Posterior cingulate gyrus (tissue), 11 donors: ENCODE measurements at places on chromosomes 6 and 20.

DNA sequence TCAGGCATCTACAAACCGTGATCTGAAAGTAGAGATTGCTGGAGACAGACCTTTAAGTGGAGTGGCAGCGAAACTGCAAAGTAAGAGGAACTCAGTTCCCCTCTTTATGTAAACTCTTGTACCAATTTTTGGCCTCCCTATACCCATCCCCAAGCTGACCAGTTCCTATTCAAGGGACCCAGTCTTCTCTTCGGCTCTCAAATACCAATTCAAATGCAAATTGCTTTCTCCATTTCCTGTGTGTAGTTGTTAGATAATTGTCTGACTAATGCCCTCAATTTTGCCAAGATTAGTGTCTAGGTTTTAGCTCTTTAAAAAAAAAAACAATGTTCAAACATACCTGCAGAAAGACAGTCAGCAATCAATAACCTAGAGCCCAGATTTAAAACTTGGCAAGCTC lies 150.9 kb downstream of the EYA4 start:
- no peak for DNase-seq

GRCh38 chr6:146901940-146902816 lies 302.0 kb upstream of the STXBP5 start:
- DNase-seq, result no peak

DNA sequence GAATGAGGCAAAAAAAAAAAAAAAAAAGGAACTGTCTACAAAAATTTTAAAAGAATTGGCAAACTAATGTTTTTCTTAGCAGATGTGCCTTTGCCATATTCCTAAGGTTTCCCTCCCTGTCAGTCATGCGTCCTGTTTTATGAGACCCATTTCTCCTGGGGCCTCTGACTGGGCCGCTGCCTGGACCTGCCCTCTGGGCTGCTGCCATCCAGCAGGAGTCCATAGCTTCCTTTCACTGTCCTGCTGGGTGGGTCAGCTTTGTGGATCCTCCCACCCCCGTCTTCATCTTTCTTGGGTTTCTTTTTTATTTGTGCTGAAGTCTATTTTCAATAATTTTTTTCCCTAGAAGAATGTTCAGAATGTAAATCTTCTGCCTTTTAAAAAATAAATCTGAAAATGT lies 110.8 kb upstream of the SCP2D1 start:
- DNase-seq, result no peak

DNA sequence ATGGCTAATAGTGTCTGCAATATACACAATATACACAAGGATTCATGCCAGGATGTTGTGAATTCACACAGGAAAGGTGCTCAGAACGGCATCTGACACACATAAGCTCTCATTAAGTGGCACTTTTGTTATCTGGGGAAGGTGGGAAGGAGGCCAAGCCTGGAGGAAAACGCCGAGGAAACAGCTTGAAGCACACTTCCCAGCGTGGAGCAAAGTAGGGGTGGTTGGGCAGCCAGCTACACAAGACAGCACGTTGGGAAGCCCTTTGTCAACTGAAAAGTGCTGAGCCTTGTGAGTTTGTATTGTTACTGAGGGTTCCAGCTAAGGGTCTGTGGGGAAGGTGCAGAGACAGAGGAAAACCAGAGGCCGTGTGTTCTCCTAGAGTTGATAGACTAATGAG lies 181.0 kb downstream of the ZMYND8 start:
- no peak for DNase-seq

DNA sequence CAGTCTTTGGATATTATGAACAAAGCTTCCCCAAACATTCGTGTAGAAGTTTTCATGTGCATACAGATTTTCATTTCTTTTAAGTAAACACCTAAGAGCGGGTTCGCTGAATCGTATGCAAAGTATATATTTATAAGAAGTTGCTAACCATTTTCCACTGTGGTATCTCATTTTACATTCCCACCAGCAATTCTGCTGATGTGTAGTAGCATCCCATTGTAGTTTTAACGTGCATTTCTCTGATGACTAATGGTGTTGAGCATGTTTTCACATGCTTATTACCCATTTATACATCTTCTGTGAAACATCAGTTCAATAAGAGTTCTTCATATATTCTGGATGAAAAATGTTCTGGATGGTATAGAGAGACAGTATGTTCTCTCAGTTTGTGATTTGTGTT lies 97.4 kb downstream of the IYD start:
- DNase-seq, result no peak

- no peak for DNase-seq
Measured at GRCh38 chr20:41140226-41141133, 3.1 kb downstream of the PLCG1 start.

GRCh38 chr20:19893356-19893755 lies 123.8 kb upstream of the NAA20 start:
- no peak for DNase-seq

DNA sequence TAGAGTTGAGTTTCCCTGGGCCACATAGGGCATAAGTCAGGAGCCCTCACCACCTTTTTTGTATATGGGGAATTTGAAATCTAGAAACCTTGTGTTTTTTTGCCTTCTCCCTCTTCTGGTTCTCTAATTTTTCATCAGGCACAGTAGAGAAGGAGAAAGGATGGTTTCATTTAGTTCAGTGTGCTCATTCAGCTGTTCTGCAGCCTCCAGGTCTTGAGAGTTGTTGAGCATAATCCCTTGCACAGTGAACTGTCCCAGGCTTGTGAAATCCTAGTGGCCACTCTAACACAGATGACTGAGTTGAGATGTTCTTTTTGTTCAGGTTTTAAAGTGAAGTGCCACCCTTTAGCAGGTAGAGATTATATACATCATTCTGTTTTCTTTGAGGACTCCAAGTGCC lies 183.5 kb downstream of the CDKAL1 start:
- DNase-seq, result no peak

- DNase-seq, result no peak
Measured at GRCh38 chr6:18247002-18247401, 17.3 kb downstream of the DEK start.

- no peak for DNase-seq
Measured at GRCh38 chr20:57680131-57680716, 29.6 kb downstream of the PMEPA1 start.

- no peak for DNase-seq
Measured at GRCh38 chr20:43899274-43900120, 15.2 kb upstream of the TOX2 start.

GRCh38 chr6:12923644-12924235 lies 207.2 kb downstream of the PHACTR1 start:
- no peak for DNase-seq

- DNase-seq, result no peak
Measured at GRCh38 chr20:10119336-10119735, 84.5 kb downstream of the ANKEF1 start.

- no peak for DNase-seq
Measured at GRCh38 chr20:47606414-47606982, 104.8 kb downstream of the NCOA3 start.

- no peak for DNase-seq
Measured at GRCh38 chr6:132236281-132236680, 165.0 kb downstream of the MOXD1 start.

GRCh38 chr6:135088818-135089809 lies 34.5 kb upstream of the HBS1L start:
- DNase-seq, result no peak

GRCh38 chr20:64196309-64196708 lies 32.1 kb downstream of the MYT1 start:
- DNase-seq, result no peak

DNA sequence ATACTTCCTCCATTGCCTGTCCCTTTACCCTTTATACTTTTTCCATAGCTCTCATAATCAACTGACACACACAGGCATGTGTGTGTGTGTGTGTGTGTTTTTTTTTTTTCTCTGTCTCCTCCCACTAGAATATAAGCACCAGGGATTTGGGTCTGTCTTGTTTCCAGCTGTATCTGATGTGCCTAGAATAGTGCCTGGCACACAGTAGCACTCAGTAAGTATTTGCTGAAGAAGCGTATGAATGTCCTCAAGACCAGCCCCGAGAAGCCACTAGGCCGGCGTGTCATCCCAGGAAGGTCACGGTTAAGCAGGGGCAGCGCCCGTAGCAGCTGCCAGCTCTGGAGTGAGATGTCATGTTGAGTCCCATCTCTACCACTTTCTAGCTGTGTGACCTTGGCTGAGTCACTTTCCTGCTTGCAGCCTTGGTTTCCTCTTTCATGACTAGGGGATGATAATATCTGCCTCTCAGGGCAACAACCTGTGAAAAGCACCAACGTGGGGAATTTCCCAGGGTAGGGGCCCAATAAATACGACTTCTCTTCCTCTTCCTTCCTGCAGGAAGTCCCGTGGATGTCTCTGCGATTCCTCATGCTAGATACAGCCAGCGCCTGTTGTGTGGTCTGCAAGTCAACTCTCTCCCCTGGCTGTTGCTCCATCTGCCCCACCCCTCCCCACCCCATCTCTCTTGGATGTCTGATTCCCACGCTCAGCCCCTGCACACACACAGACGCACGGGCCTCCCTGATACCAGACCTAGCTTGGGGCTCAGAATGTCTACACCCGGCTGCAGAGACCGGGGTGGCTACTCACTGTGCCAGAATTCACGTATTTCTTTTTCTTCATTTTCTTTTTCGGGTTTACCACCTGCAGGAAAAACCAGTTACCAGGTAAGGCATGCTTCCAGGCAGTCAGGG lies 58.1 kb downstream of the RAB44 start:
- DNase-seq, result no peak

DNA sequence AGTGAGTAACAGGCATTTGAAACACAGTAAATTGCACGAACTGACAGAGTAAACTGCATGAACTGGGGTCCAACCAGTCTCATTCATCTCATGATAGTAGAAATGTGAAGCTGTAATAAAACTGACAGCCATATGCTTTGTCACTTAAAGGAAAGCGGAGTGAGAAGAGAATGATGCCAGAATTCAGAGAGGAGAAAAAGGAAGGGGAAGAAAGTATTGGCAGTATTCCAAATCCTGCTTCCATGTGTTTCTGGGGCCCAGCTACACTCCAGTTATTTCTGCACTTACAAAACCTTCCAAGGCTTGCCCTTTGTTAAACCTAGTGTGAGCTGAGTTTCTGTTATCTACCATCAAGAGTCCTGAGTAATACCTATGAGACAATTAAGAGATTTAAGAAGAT lies 17.2 kb downstream of the SNX14 start:
- DNase-seq, result no peak

GRCh38 chr20:36098364-36098763 lies 56.2 kb upstream of the EPB41L1 start:
- no peak for DNase-seq

DNA sequence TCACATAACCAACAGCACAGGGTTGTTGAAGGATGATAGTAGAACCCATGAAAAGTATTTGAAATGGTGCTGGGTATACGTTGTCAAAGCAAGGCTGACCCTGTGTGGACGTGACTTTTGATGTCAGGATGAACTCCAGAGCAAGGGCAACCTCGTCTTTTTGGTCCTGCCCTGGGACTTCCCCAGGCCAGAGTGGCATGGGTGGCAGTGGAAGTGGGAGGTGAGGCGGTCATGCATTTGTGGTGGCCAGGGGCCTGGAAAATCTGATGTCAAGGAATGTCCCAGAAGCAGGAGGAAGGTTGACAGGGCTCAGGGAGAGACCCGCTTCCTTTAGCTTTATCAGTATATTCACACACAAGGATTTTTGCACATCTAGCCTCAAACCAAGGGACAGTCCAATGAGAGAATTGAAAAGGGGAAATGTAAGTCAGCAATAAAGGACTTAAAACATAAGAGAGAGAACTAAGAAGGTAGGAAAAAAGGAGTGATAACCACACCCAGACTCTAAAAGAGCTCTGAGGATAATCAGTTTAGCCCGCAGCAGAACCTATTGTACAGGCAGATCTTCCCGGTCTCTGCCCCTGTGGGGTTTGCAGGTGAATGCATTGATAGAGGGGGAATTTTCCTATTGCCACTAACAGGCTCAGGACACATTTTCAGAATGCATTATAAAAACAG lies 98.8 kb upstream of the HDGFL1 start:
- no peak for DNase-seq

- no peak for DNase-seq
Measured at GRCh38 chr20:15475483-15475882, 1097.8 kb downstream of the KIF16B start.

DNA sequence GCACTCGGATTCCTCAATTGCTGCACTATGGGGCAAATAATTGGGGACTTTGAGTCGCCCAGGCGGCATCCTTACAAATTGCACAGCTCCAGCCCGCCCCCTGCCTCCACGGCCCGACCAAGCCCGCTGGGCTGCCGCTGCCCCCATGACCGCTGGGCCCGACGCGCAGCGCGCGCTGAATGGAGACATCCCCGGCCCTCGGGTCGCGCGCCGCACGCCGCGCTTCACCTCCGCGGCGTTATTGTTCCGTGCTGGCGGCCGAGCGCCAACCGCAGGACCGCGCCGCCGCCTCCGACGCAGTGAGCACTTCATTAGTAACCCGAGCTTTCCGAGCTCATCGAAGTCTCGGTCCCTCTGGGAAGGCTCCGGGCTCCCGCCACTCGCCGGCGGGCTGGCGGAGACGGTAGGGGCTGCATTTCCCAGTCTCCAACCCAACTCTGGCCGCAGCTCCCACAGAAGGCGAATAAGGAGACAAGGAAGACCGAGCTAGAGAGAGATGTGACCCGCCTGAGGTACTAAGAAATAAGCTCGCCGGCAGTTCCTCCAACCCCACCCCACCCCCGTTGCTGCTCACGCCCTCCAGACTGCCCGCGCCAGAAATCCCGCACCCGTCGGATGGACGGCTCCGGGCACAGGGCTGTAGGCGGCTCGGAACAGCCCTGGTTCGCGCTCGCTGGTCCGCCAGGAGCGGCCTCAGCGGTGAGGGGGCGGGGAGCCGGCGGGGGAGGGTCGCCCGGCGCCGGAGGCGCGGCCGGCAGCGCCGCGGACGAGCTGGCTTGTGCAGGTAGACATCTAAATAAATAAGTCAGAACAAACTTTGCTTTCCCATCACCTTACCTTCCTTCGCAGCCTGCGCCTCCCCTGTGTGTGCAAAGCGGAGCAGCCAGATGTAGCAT lies 703 bp downstream of the EPHA7 start:
- peak; percentile 90 for DNase-seq

GRCh38 chr6:139904568-139904967 lies 530.1 kb upstream of the CITED2 start:
- no peak for DNase-seq

GRCh38 chr6:157514659-157515496 lies 133.9 kb downstream of the ZDHHC14 start:
- DNase-seq, result peak; percentile 27

DNA sequence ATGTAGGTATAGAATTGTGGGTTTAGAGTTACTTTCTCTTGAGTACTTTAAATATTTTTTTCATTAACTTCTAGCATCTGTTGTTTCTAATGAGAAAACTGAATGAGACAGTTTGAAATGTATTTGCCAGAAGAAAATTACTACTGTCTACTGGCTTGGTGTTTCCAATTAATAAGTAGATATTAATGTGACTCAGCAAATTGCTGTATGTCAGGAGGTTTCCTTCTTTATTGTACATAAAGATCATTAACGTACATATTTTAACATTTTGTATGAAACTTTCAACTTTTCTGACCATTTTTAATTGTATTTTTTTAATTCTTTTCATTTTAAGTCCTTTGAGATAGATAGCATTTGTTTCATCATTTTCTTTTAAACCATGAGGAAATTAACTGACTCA lies 135.1 kb upstream of the SLC22A23 start:
- DNase-seq, result no peak
